ENCODE measurements at places on chromosomes 7 and 10.
A peak's percentile ranks its signal among the peaks of the same experiment; 100 is the strongest.

DNA sequence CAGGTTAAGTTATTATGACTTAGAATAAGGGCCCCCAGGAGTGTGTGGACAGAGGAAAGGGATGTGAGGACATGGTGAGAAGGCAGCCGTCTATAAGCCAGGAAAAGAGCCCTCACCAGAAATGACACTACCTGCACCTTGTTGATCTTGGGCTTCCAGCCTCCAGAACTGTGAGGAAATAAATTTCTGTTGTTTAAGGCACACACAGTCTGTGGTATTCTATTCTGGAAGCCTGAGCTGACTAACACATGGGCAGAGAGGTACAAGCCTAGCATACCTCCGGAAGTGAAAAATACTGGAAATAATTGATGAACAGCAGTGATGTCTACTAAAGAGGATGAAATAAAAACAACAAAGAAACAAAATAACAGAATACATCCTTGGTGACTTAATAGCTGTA, 46.1 kb upstream of the GRB10 start:
- no peak for DNase-seq

DNA sequence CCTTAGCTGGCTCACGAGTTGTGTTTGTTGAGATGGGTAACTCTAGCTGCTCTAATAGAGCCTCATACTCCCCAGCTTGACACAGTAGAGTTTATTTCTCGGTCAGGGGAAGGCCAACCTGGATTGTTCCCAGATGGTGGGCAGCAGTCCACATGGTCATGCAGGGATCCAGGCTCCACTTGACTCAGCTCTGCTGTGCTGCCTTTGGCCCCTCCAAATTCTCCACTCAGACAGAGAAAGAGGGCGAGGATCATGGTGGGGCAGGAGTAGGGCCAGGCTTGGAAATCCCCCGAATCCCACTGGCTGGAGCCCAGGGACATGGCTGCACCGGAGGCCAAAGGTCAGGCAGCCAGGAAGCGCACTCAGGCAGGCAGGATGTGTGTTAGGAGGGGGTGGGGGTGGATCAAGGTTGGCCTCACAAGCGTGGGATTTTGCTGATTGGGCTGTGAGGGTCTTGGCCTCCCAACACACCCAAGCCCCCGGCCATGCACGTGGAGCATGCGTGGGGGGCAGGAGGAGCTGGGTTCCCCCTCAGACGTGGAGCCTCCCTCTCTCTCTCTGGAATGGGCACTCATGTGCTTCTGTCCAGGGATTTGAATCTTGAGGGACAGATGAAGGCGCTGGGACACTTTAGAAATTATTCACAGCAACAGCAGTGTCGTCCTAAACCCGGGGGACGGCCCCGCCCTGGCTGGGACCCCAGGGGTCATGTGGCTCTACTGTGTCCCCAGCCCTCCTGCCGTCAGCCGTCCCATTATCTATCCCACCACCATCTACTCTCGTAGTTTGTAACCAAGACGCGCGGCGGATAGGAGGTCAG, 44.8 kb downstream of the PDGFA start:
- no peak for DNase-seq

GRCh38 chr10:53997953-53998352, 803.1 kb downstream of the PCDH15 start:
- DNase-seq: no peak

DNA sequence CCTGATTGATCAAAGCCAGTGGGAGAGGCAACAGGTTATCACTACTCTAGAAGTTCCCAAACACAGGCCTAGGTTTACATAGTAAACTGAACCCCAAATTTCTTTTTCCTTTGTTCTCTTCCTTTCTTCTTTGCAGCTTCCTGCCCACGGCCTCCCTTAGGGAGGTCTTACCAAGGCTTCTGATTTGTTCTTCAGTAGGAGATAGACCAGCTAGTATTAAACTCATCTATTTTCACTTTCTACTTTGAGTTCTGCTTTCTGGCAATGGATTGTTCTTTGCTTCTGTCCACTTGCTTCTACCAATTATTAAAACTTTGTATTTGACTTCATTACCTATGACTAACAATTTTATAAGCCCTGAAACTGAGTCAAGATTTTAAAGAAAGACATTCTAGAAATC, 251.2 kb upstream of the FZD1 start:
- DNase-seq: peak; percentile 22

DNA sequence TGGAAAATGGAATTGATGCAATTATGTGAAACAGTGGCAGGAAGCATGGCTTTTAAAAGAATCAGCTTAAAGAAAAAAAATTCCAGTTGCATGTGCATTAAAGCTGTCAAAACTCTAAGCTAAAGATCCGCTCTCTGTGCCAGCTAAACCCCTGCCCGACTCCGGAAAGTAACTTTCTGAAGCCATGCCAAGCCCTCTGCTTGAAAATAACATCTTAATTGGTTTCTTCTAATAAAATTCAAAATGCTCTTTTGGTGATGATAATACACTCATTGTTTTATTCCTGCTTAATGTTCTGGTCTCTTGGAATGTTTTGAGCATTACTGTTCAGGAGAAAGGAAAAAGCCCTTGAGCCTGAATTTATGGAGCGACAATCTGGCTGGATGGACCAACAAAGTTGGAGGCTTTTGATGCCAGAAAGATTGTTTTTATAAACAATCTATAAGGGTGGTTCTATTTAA, 11.7 kb downstream of the SEMA3C start:
- DNase-seq: no peak

GRCh38 chr7:122311734-122312450, 7.3 kb upstream of the FEZF1 start:
- no peak for DNase-seq

GRCh38 chr10:97584060-97584797, at the start of gene HOGA1:
TSS of gene HOGA1 (plus strand) at chr10:97584389. CDS start at chr10:97584704, 315 bp downstream.
- DNase-seq: no peak

DNA sequence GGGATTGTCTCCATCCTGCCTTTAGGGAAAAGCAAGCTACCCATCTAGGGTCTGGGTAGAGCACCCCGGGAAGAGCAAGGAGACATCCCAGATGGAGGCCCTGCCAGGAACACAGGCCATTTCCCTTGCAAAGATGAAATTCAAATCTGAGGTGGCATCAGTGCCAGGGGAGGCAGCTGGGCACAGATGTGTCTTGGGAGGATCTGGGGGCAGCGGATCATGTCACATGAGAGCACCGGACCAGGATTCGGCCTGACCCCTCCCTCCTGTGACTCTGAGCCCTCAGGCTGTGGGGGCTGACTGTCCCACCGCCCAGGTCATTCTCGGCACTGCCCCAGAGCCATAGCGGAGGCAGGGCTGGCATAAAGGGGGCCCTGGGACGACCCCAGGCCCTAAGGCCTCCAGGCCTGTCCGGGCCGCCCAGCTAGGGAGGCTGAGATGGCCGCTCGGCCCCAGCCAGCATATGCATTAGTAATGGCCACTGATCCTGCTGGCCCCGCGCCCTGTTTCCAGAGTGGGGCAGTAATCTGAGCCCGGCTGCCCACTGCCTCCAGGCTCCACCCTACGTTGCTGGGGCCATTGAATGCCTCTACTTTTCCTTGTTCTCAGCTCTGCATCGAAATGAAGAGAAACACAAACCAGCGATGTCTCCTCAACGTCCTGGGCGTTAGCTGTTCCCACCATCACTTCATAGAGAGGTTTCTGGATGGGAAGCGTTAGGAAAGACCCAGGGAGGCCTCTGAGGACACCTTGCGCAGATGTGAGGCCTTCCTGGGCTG, 148.5 kb downstream of the UBE2H start:
- DNase-seq: no peak
